Cortex of kidney (tissue), 1 donor: ENCODE measurements at places on chromosomes 12 and 14.

- DNase-seq = no peak
Measured at GRCh38 chr14:86798330-86798729, 1194.7 kb downstream of the GALC start.

GRCh38 chr12:101470939-101471338, 4.2 kb upstream of the SPIC start:
- no peak for DNase-seq

GRCh38 chr12:81872400-81872799, 113.2 kb upstream of the PPFIA2 start:
- no peak for DNase-seq

DNA sequence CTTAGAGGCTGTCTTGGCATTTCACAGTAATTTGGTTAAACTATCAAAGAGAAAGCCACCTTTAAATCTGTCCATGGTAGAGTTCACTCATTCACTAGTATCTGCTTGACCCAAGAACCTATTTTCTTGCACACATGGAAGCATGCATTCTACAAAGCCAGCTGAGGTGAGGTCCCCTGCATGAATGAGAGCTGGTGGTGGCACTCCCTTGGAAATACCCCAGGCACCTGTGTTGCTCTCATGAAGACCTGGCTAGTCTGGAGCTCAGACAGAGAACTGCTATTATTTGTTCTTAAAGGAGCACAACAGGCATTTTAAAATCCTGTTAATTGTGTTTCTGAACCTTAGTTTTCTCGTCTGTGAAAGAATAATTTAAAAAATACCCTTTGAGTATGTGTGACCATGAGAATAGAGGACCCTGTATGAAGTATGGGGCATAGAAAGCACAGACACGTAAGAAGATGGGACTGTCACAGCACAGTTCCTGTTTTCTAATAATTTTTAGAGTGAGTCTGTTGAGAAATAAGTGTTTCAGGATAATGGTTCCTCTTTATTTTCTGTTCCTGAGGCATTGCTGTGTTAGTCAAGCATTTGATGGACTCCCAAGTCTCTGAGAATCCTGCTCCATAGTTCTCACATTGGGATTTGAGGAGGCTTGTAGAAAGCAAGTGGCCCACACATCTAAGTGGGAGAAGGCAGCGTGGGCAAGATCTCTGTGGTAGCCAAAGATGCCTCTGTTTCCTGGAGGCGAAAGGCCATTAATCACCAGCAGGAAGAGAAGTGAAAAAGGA, 10.9 kb downstream of the RGS6 start:
- DNase-seq = no peak

DNA sequence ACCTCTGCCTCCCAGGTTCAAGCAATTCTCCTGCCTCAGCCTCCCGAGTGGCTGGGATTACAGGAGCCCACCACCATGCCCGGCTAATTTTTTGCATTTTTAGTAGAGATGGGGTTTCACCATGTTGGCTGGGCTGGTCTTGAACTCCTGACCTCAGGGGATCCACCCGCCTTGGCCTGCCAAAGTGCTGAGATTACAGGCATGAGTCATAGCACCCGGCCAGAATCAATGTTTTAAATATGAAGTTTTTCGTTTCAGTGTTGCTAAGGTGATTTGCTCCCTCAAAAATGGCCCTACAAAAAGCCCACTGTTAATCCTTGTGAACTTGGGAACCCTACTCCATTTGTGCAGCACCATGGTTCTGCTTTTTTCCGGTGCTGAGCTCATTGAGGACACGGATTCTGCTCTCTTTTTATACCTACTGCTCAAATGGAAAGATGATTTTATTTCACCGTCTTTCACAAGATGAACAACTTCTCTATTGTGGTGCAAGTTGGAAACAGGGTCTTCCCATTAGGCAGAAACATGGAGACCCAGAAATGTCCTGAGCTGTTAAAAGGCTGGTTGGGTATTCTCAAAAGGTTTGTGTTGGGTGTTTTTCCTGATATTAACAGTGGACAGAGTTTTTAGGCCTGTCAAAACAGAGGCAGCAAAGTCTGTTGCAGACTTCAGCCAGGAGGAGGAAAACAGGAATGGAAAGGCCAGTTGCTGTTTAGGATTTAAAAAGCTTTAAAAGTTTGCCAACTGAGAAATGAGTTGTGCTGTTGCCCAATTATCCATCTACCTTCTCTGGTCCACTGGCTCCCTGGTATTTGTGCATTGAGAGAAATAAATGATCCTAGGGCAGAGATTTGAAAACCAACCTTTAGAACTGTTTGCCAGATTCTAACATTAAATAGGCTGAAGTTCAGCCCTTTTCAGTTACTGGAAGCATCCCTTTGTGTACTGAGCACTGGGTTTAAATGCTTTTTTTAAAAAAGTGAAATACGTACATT, 85.8 kb downstream of the ATP23 start:
- no peak for DNase-seq

- no peak for DNase-seq
Measured at GRCh38 chr14:54083549-54084239, 127.1 kb upstream of the BMP4 start.

DNA sequence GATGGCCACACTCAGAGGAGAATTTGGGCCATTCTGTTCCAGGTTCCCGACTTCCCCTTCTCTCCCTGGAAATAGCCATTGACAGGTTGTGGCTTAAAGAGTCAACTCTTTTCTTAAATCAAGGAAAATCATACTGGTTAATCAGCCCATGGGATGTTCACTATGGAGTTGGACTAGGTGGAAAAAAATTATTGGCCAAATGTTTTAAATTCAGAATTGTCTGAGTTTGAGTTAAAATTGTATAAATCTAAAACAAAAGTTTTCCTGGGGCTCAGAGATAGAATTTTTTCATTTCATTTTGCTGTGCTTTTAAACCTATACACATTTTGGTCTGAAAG, 6.5 kb downstream of the ESRRB start:
- DNase-seq = no peak

GRCh38 chr12:77855548-77855947, 24.9 kb downstream of the NAV3 start:
- no peak for DNase-seq

GRCh38 chr12:55737581-55738122, 5.3 kb upstream of the GDF11 start:
- no peak for DNase-seq

DNA sequence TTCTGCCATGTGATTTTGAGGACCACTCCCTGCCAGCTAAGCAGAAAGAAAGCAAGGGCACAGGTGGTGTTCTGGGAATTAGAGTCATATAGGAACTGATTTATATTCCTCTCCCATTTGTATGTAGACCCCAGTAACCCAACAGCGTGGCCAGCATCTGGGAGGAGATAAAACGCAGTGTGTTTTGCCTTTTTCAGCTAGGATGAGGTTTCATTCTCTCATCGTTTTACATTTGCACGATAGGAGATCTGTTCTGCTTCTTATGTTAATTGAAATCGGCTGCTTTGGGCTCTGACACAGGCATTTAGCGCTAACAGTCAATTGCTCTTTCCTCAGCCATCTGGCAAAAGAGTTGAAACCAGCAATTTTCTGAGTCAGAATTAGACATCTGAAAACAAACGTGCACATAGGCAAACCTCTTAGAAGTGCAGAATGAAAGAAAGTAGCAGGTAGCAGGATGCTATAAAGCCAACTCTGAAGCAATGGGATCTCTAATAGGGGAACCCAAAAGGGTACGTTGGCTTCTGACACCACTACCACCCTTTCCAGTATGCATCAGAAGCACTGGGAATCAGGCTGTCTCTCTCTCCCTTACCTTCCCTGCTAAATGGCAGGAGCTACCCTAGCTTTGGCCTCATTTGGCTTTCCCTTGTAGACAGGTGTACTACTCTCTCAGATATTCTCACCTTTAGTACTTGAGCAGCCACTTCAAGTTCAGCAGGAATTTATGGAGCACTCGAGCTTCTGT, 219.1 kb downstream of the PHLDA1 start:
- DNase-seq = no peak

- no peak for DNase-seq
Measured at GRCh38 chr12:103897316-103897715, 32.9 kb upstream of the HSP90B1 start.

GRCh38 chr14:94043111-94043755, 17.1 kb downstream of the OTUB2 start:
- DNase-seq = no peak

DNA sequence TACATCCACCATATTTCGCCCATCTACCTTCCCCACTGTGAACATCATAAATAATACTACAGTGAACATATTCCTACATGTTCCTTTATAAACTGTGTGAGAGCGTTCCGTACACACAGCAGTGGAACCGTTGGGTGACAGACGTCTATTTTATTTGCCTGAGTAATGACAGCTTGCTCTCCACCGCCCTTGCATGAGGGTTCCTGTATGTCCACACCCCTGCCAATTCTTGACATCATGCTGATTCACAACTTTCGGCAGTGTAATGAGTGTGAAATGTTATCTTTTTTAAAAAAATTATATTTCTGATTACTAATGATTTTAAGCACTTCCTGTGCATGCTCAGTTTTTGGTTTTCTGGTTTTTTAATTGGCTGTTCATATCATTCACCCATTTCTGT, 4.3 kb upstream of the RAD52 start:
- DNase-seq = no peak

GRCh38 chr14:22955702-22956569, 954 bp downstream of the HAUS4 start:
- DNase-seq = no peak

- DNase-seq = no peak
Measured at GRCh38 chr12:3464561-3464960, 26.4 kb upstream of the PRMT8 start.

GRCh38 chr14:31934767-31935266, 142.3 kb upstream of the ARHGAP5 start:
- no peak for DNase-seq

- no peak for DNase-seq
Measured at GRCh38 chr12:7019043-7019569, 830 bp upstream of the LPCAT3 start.

DNA sequence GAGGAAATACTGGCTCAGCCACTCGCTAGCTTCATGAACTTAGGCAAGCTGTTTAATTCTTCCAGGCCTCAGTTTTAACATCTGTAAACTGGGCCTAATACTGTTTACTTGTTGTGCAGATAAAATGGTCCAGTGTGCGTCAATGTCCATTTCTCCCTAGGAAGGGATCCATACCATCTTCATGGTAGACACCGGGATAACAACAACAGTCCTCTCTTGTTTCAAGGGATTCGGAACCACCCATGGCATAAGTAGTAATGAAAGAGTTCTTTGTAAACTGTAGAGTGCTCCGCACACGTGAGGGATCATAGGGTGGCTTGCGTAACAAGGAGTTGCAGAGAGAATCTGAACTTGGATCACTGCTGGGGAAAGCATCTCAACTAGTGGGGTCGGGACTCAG, 17.3 kb upstream of the CHGA start:
- no peak for DNase-seq

DNA sequence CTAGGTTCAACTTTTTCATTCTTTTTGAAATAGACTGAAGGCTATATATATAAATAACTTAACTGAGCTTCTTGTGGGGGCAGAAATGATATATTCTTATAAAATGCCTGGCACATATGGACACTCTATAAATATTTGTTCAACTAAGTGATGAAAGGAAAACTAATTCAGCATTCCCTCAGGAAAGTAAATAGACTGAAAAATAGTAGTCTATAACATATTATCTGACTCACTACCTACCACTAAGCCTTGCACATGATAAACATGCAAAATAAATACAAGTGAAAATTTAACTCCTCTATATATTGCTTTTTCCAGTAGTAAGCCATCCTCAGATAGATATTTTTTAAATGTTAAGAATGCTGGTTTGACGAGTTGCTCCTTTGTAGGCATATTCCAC, 15.7 kb upstream of the BMAL2 start:
- DNase-seq = no peak

DNA sequence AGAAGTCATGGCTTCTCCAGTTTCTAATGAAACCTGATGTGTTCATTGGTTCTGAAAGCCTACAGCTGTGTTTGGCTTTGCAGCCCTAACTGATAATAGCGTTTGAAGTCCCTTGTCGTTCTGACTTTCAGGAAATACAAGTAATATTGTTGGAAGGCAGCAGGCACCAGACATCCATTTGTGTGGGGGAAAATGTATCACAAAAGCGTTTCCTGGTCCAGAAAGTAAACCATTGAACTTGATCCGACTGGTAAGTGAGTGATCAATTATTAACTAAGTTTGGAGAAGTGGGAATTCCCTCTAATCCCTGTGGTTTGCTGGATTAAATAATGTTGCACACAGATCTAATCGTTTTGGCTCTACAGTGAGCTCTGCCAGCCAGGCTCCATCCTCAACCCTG, 77.3 kb upstream of the LTA4H start:
- DNase-seq = no peak

- DNase-seq = no peak
Measured at GRCh38 chr12:84166812-84167211, 745.8 kb downstream of the SLC6A15 start.

GRCh38 chr14:92863286-92864080, 59.5 kb upstream of the CHGA start:
- no peak for DNase-seq

DNA sequence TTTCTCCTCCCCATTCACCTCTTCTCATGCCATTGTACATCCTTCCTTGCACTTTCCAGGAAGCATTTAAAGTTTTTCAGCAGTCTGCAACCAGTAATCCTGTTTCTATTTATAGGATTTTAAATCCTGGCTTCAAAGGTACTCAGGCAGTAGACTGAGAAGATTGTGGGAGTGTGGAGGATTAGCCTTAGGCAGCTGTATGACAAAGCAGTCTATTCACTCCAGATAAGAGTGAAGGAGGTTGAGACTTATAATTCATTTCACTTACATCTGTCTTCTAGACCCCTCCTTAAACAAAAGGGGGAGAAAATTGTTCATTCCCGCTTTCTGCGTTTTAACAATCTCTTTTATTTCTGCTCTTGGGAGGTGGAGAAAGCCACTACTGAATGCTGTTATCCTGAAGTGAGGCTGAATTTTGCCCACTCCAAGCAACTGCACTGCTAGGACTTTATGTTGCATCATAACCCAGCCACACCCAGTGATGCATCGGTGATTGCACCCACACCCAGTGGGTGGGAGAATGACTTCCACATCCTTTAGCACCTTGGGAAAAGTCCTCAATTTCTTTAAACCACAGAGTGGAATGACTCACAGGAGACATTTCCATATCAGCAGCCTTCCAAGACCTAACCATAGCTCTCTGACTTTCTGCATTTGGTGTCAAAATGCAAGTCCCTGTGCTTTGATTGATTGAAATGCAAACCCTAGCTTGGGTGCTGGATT, 382.5 kb upstream of the ATP2B1 start:
- no peak for DNase-seq

DNA sequence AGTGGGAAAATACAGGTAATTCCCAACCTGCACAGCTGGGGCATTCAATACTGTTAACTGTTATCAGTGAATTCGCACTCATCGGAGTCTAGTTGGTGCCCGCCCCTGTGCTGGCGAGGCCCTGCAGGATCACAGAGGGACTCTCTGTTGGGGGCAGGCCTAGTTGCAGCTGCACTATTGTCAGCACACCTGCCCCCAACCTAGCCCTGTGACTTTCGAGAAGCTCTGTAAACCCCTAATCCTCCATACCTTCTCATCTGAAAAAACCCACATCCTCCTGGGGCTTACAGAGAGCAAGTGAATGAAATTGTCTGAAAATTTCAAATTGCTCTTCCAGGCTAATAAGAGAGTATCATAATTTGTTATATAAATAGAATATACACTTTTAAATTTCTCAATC, 132.2 kb upstream of the NUDT4 start:
- DNase-seq = no peak
